ENCODE measurements at places on chromosomes 7 and 10. TPM values are rescaled to one million over a fixed set of nuclear protein-coding genes. Genes with fewer than 3 reads are reported as not detected.

Gene PUS7
- 14.6 TPM for total RNA-seq

Gene SFTPA1
- total RNA-seq = not detected

Gene KLF14
- total RNA-seq = not detected

Gene METTL27
- total RNA-seq = 2.2 TPM

Gene AUTS2
- 0.79 TPM for total RNA-seq

Gene EIF5AL1
- 2.6 TPM for total RNA-seq

Gene PHYH
- total RNA-seq = 13.3 TPM

Gene FGFR2
- total RNA-seq = not detected

Gene MKX
- 0.15 TPM for total RNA-seq

Gene FAM237B
- not detected for total RNA-seq

Gene ZNF777
- total RNA-seq = 9.7 TPM

Gene ZNF32
- total RNA-seq = 17.8 TPM

Gene TMEM270
- not detected for total RNA-seq

Gene MPP7
- 23.6 TPM for total RNA-seq

Gene MSMB
- total RNA-seq = not detected

Gene PPP1R17
- not detected for total RNA-seq

Gene CHST15
- total RNA-seq = 0.47 TPM

Gene OGDHL
- 0.12 TPM for total RNA-seq

Gene COA1
- 87.2 TPM for total RNA-seq

Gene GPNMB
- 0.54 TPM for total RNA-seq

Gene GPR26
- total RNA-seq = not detected

Gene PILRA
- 0.29 TPM for total RNA-seq

Gene INSYN2A
- not detected for total RNA-seq

Gene TEX36
- not detected for total RNA-seq

Gene NEURL1
- 1.6 TPM for total RNA-seq

Gene ZCWPW1
- total RNA-seq = 5.2 TPM

Gene BUB3
- total RNA-seq = 293 TPM

Gene WNT2
- not detected for total RNA-seq

Gene PALD1
- 0.69 TPM for total RNA-seq

Gene AGBL3
- 3.6 TPM for total RNA-seq

Gene GHRHR
- not detected for total RNA-seq

Gene KLLN
- total RNA-seq = 0.17 TPM

Gene MBL2
- total RNA-seq = not detected

Gene DNAJC12
- total RNA-seq = 13.2 TPM

Gene PNLIP
- not detected for total RNA-seq

Gene C10orf67
- 3.2 TPM for total RNA-seq

Gene KAZALD1
- 0.62 TPM for total RNA-seq

Gene CAMK2B
- 0.38 TPM for total RNA-seq

Gene HOXA6
- not detected for total RNA-seq

Gene DTX2
- total RNA-seq = 17.9 TPM

Gene LBX1
- total RNA-seq = not detected

Gene MYOZ1
- total RNA-seq = not detected

Gene FRG2B
- total RNA-seq = not detected

Gene COG5
- 52.0 TPM for total RNA-seq
